ENCODE measurements at places on chromosomes 3 and 15.

- DNase-seq, result no peak
Measured at GRCh38 chr3:37124435-37124834, 49.9 kb downstream of the LRRFIP2 start.

DNA sequence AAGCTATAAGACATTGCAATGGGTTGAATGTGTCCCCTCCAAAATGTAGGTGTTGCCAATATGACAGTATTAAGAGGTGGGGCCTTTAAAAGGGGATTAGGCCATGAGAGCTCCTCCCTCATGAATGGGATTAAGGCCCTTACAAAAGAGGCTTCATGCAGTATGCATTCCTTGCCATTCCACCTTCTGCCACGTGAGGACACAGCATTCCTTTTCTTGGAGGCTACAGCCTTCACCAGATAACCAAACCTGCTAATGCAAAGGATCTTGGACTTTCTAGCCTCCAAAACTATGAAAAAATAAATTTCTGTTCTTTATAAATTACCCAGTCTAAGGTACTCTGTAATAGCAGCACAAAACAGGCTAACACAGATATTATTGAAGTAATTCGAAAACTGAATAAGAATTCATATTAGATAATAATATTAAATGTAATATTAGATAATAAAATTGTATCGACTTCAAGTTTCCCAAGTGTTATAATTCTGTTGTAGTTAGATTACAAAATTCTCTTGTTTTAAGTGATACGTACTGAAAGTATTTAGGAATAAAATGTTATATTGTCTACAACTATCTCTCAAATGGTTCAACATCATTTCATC is 29.4 kb upstream of the ATP8B4 start:
- peak; percentile 68 for DNase-seq

DNA sequence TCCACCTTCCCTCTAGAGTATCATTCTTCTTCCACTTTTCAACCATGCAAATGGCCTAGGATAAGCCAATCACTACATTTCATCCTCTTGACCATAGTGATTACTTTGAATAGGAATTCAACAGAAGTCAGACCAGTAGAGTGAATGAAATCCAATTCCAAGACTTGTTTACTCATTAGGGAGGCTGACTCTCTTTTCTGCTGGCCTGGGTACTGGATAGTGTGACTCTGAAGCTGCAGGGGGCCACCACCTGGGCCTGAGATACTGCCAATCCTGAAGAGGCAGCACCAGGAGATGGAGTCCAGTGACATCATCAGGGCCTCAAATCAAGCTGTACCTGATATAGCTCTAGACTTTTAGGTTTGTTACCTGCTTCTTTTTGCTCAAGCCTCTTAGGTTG is 7.0 kb upstream of the FSTL1 start:
- DNase-seq, result no peak

- no peak for DNase-seq
Measured at GRCh38 chr3:20321391-20322047, 135.5 kb upstream of the SGO1 start.

Measured in kidney tubule cell (primary cell).